ENCODE measurements at places on chromosomes 12 and 14.

DNA sequence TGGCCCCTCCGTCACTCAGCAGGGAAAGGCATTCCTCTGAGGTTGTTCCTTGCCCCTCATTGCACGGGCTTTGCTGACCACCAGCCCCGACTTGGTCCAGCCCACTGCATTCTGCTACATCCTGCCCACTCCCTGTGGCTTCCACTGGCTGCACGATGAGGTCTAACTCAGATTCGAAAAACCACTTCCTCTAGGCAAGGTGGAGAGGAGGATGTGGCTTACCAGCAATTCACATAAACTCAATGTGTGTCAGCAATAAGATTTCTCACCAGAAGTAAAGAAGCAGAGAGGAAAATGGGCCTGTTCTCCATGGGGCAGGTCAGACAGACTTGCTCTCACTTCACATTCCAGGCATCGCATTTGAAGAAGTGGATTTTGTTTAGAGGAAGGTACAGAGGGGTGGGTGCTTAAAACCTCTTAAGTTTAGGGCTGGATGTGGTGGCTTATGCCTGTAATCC lies 14.7 kb downstream of the GPR68 start:
- DNase-seq = no peak

- DNase-seq = no peak
These were observed 12.0 kb downstream of the KIF26A start for GRCh38 chr14:104150136-104151025.

GRCh38 chr14:76576047-76576741 lies 185.1 kb upstream of the VASH1 start:
- DNase-seq = no peak

DNA sequence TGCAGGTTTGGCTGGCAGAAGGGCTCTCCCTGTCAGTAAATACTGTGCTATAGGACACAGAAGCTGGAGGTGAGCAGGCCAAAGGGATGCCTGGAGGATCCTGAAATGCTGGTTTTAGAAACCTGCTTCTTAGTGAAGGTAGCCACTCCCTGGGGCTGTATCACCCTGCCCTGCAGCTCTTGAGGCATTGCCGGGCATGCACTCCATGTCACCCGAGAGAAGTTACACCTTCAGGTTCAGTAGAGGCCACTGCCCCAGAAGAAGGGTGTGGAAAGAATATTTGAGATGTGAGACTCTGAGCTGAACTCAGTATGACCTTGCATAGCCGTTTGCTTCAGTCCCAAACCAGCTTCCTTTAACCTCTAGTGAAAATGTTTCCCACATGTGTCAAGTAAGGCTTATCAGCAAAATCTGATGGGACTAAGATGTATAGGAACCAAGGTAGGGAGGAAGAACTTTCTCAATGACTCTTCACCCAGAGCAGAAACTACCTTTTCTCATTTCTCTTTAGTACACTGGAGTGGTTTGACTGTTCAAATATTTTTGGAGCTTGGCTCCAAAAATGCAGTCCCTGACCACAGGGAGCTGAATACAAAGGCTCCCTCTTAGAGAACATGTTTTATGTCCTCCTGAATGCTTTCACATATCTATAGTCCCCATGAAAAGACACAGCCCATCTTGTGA lies 164.5 kb upstream of the DYRK2 start:
- no peak for DNase-seq

DNA sequence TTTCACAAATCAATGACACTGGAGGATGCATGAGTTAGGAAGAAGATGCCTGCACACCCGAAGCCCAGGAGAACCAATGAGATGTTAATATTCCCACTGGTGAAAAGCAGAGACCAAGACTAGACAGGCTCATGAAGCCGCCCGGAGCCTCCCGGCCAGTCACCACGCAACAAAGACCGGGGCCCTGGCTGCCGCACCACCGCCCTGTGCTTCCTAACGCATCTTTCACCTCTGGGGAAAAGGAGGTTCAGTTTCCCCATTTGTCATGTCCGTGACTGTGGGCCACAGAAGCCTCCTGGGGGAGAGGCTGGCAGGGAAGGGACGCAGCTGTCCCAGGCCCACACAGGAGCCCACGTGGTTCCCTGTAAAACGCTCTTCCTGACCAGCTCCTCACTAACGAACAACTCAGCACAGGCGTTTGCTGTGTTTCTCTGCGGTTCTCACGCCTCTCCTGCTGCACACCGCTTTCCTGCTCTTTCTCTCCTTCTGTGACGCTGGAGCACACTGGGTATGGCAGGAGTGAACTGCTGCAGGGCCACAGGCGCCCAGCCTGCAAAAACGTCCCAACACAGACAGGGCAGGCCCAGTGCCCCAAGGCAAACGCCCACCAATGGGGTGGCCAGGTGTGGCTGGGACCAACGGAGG lies 10.8 kb downstream of the RIMBP2 start:
- no peak for DNase-seq

- no peak for DNase-seq
These were observed 956.0 kb upstream of the NOVA1 start for GRCh38 chr14:27553790-27554189.

- no peak for DNase-seq
These were observed 224.7 kb downstream of the ITPR2 start for GRCh38 chr12:26608273-26608672.

DNA sequence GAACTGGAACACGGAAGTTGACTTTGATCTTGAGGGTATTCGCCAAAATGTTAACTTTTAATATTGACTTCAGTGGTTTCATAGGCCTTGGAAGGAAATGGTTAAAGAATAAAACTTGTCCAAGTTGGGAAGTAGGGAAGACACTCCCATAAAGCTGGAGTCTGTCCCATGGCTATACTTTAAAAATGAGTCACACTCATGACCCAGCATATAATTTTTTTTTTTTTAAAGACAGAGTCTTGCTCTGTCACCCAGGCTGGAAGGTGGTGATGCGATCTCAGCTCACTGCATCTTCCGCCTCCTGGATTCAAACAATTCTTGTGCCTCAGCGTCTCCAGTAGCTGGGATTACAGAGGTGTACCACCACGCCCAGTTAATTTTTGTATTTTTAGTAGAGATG lies 19.6 kb downstream of the TMPRSS12 start:
- DNase-seq = peak; percentile 64

DNA sequence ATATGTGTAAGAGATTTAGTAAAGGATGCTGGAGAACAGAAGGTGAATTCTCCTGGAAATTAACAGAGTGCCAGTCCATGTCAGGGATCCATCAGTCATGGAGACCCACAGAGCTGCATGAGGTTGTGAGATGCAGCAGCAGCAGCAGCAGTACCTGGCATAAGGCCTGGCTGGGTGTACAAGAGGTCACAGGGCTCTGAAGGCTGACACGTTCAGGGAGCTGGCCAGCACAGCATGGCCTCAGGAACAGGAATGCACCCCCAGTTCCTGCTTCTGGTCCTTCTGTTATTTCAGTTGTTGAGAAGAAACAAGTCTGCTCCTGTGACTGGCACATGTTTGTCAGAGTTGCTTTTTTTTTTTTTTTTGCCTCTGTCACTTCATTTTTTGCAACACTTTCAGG lies 210.8 kb downstream of the CNTN1 start:
- no peak for DNase-seq

DNA sequence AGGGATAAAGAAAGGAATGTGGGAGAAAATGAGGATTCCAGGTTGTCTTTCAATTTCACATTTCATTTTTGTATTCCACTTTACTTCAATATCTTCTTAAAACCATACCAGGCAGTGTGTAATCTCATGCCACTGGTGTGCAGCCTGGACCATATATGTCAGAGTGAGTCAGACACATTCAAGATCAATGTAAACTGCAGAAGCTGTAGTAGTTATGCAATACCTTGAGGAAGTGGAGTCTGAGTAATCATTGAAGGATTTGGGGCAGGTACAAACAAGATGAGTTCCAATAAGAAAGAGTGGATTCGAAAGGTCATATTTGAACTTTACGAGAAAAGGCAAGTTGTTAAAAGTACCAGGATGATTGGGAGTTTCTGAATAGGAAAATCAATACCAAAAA lies 14.1 kb downstream of the PLCZ1 start:
- DNase-seq = no peak

GRCh38 chr12:78968226-78968625 lies 103.7 kb downstream of the SYT1 start:
- no peak for DNase-seq

- DNase-seq = no peak
These were observed 36.9 kb upstream of the SINHCAF start for GRCh38 chr12:31362759-31363415.

GRCh38 chr12:11015775-11016430 lies 6.5 kb downstream of the TAS2R19 start:
- DNase-seq = no peak

- no peak for DNase-seq
These were observed 36.0 kb upstream of the CLEC14A start for GRCh38 chr14:38291681-38292467.

DNA sequence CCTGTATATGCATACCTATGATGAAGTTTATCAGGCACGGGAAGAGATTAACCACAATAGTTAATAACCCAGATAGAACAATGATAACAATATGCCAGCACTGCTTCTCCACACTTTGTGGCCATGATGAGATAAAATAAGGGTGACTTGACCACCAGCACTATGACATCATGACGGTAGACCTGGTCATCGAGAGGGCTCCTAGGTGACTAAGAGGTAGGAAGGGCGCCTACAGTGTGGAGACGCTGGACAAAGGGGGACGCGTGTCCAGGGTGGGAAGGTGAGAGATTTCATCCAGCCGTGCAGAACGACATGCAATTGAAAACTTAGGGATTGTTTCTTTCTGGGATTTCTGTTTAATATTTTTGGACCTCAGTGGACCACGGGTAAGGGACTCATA lies 221.8 kb upstream of the RTL1 start:
- DNase-seq = no peak

GRCh38 chr14:86221755-86222154 lies 691.8 kb downstream of the FLRT2 start:
- DNase-seq = no peak

GRCh38 chr12:53613821-53614220 lies 12.4 kb downstream of the ATF7 start:
- DNase-seq = no peak

- no peak for DNase-seq
These were observed 37.2 kb downstream of the TNFAIP2 start for GRCh38 chr14:103160321-103161053.

DNA sequence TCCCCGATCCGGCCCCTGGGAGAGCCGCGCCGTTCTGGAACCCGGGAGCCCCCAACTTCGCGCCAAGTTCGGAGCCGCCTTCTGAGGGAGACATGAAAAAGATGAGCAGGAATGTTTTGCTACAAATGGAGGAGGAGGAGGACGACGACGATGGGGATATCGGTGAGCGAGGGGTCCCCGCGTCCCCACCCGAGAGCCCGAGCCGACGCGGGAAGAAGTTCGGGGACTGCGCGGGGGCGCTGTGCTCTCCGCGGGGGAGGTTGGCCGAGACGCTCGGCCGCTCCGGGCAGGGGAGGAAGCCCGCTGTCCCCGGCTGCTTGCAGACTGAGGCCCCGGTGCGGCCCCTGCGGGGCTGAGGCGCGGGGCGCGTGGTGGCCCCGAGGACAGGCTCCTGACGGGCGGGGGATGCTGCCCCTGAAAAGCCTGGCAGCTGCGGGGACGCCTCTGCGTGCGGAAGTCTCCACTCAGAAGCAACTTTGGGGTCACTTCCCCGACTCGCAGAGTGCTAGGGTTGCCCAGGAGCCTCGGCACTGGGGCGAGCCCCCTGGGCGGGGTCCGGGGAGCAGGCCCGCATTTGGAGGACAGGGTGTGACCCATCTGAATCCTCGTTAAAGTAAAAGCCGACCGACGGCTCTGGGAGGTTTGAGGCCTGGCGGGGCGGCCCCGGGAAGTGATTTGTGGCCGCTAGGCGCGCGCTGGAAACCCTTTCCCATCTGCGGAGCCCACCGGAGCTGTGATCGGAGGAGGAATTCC lies 511 bp downstream of the ANO6 start:
- DNase-seq = no peak

DNA sequence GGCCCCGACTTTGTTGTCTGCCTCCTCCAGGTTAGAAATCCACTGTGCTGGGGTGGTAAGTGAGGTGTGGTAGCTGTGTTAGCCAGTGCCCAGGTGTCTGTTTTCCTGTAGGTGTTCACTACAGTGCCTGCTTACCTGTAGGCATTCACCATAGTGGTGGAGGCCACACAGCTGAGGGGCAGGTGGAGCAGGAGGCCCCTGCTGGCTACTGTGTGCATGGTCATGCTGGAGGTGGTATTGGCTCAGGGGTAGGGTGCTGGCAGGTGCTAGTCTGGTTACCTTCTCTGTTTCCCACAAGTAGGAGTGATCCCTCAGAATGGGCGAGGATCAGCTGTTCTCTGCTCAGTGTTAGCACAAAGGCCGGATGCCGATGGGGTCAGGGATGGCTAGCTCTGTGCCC lies 217.3 kb downstream of the SYT10 start:
- DNase-seq = no peak

DNA sequence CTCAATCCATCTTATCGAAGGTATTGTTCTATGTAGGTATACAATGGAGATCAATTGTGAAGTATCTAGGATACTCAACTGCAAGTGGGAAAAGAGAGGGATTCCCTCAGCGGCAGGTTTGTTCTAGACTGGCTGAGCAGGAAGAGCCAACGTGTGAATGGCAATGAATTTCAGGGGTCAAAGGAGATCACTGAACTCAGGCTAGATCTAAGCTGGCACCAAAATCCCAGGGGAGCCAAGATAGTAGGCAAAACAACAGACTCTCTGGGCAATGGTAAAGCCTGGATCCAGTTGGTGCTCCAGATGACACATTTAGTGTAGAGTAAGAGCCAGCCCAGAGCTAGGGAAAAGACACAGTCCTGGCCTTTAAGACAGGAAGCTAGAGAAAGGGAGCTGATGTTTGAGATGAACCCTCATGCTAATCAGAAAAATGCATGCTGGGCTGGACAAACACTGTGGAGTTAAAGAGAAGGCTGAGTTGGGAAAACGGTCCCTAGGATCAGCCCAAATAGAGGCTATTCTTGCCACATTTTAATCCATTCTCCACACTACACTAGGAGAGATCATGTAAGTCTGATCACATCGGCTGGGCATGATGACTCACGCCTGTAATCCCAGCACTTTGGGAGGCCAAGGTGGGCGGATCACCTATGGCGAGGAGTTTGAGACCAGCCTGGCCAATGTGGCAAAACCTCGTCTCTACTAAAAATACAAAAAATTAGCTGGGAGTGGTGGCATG lies 45.6 kb downstream of the EFCAB11 start:
- DNase-seq = no peak

GRCh38 chr12:66647034-66647691 lies 31.7 kb downstream of the GRIP1 start:
- peak; percentile 30 for DNase-seq

- no peak for DNase-seq
These were observed 764 bp upstream of the SPTB start for GRCh38 chr14:64880221-64881121.

DNA sequence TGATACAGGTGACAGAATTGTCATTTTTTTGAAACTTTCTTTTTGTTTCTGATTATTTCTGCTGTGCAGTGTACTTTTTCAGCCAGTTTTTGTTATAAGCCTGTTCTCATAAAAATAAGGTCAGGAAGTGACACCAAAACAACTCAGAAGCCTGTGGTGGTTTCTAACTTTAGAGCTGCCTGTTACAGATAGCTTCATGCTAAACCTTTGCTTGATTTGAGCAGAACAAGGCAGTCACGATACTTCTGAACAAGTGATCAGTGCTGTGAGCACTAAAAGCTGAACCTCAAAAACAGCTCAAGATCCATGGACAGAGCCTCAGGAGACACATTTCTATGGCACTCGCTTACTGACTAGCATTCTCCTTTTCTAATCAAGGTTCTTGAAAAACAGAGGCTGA lies 82.0 kb downstream of the PRKCH start:
- DNase-seq = no peak
